Testis (tissue), 5 donors: ENCODE measurements at places on chromosomes 13 and 19. TPM values are rescaled to one million over a fixed set of nuclear protein-coding genes. Genes with fewer than 3 reads are reported as not detected.

The TMEM190 gene
- total RNA-seq, result 19.2 TPM

The URAD gene
- 0.87 TPM for total RNA-seq

The CYP2F1 gene
- 2.5 TPM for total RNA-seq

The UBL3 gene
- 42.4 TPM for total RNA-seq

The SIAH3 gene
- total RNA-seq, result 0.19 TPM

The ZIK1 gene
- total RNA-seq, result 15.1 TPM
